Neural progenitor cell (in vitro differentiated cells): ENCODE measurements at places on chromosomes 13 and 19. TPM values are rescaled to one million over a fixed set of nuclear protein-coding genes. Genes with fewer than 3 reads are reported as not detected.

DNA sequence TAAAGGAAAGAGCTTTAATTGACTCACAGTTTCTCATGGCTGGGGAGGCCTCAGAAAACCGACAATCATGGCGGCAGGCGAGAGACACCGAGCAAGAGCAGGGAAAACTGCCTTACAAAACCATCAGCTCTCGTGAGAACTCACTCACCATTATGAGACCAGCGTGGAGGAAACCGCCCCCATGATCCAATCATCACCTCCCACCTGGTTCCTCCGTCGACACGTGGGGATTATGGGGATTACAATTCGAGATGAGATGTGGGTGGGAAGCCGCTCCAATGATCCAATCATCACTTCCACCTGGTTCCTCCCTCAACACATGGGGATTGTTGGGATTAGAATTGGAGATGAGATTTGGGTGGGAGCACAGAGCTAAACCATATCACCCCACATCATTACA, 293.9 kb downstream of the ABCC4 start:
- H3K27ac ChIP-seq, result no peak overlapping the region
- no peak for DNase-seq
- peaks cover 18% of the 10 kb centered on the region for H3K4me1 ChIP-seq
- no peak overlapping the region for H3K4me3 ChIP-seq
- H3K36me3 ChIP-seq, result no peaks in the 10 kb centered on the region

GRCh38 chr19:58304748-58305064, 471 bp upstream of the ERVK3-1 start:
- peaks cover 3% of the 10 kb centered on the region for H3K36me3 ChIP-seq
- peaks cover 8% of the 10 kb centered on the region for H3K4me1 ChIP-seq
- peak; percentile 43 for DNase-seq

DNA sequence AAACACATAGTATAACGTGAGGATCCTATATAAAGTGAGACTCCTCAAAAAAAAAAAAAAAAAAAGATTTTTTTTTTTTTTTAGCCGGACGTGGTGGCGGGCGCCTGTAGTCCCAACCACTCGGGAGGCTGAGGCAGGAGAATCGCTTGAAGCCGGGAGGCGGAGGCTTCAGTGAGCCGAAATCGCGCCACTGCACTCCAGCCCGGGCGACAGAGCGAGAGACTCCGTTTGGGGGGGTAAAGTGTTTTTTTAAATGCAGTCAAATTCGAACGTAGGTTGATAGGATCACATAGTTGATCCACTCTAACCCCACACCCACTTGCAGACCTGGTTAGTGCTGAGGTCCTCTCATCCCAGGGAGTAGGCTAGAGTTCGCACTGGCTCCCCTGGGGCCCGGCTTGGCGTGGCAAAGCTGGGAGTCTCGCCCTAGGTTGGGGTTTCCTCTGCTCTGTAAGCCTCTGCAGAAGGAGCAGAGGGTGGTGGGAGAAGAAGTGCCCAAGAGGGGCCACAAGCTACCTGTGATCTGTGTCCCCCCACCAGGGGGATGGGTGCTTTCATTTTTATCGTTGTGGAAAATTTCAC, 6.5 kb downstream of the RNF225 start:
- no peak overlapping the region for H3K27ac ChIP-seq
- H3K27me3 ChIP-seq, result peaks cover 8% of the 10 kb centered on the region
- no peaks in the 10 kb centered on the region for H3K36me3 ChIP-seq
- DNase-seq, result no peak
- H3K4me1 ChIP-seq, result peaks cover 3% of the 10 kb centered on the region
- peak overlapping the region; percentile 68 for H3K4me3 ChIP-seq

DNA sequence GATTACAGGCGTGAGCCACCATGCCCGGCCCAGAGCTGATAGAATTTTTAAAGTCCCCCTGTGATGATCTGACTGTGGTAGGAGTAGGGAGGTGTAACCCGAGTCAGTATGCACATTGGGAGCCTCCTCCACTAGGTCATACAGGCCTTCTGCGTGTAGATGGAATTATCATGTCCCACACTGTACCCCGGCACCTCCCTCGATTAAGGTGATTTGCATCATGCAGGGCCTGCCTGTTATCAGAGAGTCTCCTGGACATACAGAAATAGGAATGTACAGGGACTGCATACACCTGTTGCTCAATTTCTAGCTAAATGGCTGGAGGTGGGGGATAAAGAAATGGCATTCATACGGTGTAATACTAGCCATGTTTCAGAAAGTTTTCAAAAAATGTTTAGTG, 922 bp upstream of the ERVK3-1 start:
- no peak for DNase-seq
- no peak overlapping the region for H3K27ac ChIP-seq
- peak overlapping the region; percentile 93 for H3K4me3 ChIP-seq
- H3K4me1 ChIP-seq, result peaks cover 8% of the 10 kb centered on the region
- no peaks in the 10 kb centered on the region for H3K27me3 ChIP-seq

- DNase-seq, result peak; percentile 80
- no peaks in the 10 kb centered on the region for H3K36me3 ChIP-seq
- H3K27me3 ChIP-seq, result peaks cover 30% of the 10 kb centered on the region
These were observed 10.9 kb upstream of the MEIS3 start for GRCh38 chr19:47430041-47430802.

DNA sequence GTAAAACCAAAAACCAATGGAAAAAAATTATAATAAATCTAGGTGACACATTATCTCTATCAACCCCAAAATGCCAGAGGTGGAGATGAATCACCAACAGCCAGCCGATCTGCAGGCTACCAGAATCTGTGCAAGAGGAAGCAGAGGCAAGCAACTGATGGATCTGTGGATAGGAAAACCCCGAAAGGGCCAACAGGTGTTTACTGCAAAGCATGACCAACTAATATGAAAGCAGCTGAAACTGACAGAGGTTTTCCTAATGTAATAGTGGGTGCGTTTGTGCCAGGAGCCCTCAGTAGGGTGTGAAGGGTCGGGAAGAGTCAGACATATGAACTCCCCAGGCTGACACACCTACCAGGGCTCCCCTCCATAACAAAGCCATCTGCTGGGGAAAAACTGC, 554.6 kb downstream of the RFC3 start:
- no peaks in the 10 kb centered on the region for H3K36me3 ChIP-seq
- no peak overlapping the region for H3K27ac ChIP-seq
- H3K4me3 ChIP-seq, result no peak overlapping the region
- no peaks in the 10 kb centered on the region for H3K27me3 ChIP-seq

- no peaks in the 10 kb centered on the region for H3K36me3 ChIP-seq
- no peak for DNase-seq
- H3K4me1 ChIP-seq, result no peaks in the 10 kb centered on the region
- no peaks in the 10 kb centered on the region for H3K27me3 ChIP-seq
These were observed 7.3 kb upstream of the C13orf46 start for GRCh38 chr13:113981194-113981605.

DNA sequence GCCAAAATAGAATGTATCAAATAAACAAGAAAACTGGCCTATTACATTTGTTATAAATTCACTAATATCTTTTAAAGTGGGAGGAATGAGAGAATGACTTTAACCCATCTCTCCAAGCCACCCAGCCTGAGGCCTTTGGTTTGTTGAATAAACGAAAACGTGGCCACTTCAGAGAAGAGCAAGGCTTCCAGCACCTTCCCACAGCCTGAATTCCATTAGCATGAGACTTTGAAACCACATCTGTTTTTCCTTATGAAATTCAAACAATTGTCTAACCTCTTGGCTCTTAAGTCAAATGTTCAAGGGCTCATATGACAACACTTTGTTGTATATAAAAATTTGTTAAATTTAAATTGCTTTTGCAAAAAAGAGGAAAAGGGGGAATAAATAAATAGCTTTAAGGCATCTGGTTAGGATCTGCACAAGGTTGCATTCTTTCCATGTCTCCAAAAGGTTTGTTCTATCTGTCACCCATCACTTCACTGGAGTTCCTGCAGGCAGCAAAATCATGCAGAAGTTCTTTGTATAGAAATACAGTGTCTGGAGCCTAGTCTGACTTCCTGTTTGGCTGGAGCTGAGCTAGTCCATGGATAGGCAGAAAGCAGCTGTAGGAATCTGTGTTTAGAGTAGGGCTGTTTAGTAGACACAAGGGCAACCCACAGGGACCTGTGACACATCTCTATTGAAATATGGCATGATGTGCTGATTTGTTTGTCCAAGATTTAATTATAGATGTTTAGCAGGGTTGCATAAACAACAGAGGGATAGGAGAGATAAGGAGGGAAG, 502.3 kb downstream of the KCTD12 start:
- DNase-seq, result no peak
- H3K27ac ChIP-seq, result no peak overlapping the region
- H3K4me3 ChIP-seq, result no peak overlapping the region
- H3K4me1 ChIP-seq, result no peaks in the 10 kb centered on the region

- no peak overlapping the region for H3K27ac ChIP-seq
- DNase-seq, result no peak
- no peaks in the 10 kb centered on the region for H3K27me3 ChIP-seq
- H3K36me3 ChIP-seq, result no peaks in the 10 kb centered on the region
- no peaks in the 10 kb centered on the region for H3K4me1 ChIP-seq
- H3K4me3 ChIP-seq, result no peak overlapping the region
These were observed 66.8 kb upstream of the RNF113B start for GRCh38 chr13:98243929-98244272.

RCBTB2 gene
- 34.8 and 38.4 TPM in 2 replicates for total RNA-seq

TEX29 gene
- 0.65 TPM in 1 of 2 replicates, not detected in the other for total RNA-seq

C1QTNF9B gene
- total RNA-seq, result not detected in 2 replicates

NKG7 gene
- not detected in 2 replicates for total RNA-seq

FCAR gene
- total RNA-seq, result not detected in 2 replicates

SSC5D gene
- total RNA-seq, result 0.56 TPM in 1 of 2 replicates, not detected in the other

GNG8 gene
- total RNA-seq, result not detected in 2 replicates
